SK-N-MC (cell line): ENCODE measurements at places on chromosomes 7 and 10.

GRCh38 chr7:95411036-95411435, 14.9 kb upstream of the PON3 start:
- DNase-seq = no peak

DNA sequence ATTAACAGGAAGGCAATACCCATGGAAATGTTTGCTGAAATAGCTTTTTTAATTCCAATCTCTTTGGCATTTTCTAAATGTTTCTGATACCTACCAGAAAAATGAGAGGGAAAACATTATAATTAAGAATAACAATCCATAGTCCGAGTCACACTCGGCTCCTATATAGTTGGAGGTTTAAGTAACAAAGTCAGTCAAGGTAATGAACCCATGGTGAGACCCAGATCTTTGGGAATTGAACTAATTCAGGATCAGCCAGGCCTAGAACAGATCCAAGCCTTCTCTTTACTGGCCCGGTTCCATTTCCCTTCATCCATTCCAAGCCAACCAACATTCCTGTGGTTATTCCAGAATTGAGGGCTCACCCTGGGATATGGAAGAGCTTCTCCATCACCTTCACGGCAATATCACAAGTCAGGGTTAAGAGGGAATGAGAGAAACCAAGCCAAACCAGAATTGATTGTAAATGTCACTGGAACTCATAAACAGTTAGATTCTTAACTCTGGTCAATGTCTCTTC, 28.3 kb downstream of the ABCB4 start:
- DNase-seq = no peak

DNA sequence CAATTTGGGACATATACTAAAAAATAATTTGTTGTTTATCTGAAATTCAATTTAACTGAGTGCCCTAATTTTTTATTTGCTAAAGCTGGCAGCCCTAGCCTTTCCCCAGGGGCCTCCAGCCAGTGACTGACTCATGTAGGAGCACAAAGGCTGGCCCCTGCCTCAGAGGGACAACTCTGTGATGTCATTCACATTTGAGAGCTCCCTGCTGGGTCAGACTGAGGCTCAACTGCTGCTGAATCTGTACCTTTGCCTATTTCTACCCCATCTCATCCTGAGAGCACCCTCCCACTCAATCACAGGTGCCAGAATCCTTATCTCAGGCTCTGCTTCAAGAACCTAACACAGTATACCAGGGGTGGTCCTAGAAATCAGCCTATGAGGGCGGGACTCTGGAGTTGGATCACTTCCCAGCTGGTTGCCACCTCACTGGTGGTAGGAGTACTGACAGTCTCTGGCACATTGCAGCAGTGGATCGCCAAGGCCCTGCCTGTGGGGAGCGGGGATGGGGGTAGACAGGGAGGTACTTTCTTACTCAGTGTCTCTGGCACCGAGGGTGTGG, 11.6 kb downstream of the GCK start:
- DNase-seq = no peak

- no peak for DNase-seq
These were observed 37.9 kb upstream of the CNPY1 start for GRCh38 chr7:155584261-155584660.

DNA sequence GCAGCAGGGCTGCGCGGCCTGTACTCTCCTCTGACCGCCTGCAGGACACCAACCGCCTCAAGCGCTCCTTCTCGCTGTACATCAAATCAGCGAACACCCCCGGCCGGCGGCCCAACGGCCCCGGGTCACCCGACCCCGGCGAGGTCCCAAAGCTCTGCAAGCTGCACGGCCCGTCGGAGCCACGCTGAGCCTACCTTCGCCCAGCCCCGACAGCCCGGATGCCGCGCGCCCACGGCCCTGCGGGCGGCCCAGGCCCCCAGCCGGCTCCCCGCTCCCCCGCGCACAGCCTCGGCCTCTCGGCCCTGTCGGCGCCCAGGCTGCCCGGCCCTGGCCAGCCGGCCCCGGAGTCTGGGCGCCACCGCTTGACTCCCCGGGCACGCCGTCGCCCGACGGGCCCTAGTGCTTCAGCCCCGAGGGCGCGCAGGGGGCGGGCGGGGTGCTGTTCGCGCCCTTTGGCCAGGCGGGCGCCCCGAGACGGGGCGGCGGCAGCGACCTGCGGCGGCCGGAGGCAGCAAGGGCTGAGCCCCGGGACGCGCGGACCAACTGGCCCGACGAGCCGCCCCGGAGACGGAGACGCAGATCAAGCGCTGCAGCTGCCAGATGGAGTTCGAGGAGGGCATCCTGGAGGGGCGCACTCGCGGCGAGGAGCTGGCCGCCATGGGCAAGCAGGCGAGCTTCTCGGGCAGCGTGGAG, 11.1 kb upstream of the SEC24C start:
- DNase-seq = no peak

- no peak for DNase-seq
These were observed 55.0 kb downstream of the RAB11FIP2 start for GRCh38 chr10:117991701-117992100.

- no peak for DNase-seq
These were observed 55.4 kb upstream of the LMTK2 start for GRCh38 chr7:98051118-98051744.

DNA sequence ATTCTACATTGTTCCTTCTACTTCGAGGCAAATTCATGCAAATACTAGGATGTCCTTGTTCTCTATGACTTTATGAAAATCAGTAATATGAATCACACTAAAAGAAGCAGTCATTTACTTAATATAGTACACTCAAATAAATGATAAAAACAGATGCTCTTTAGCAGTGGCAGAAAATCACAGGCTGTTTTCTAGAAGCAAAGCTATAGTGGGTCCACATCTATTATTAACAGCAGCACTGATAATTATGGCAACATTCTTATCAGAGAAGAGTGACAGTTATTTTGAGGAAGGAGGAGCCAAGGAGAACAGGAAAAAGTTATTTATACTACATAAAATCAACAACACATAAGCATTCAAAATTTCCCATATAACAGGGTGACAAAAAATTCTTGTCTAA, 16.5 kb downstream of the KIF5B start:
- DNase-seq = no peak

- no peak for DNase-seq
These were observed 398.8 kb downstream of the TFEC start for GRCh38 chr7:115631782-115632181.

GRCh38 chr10:93186653-93187052, 113.0 kb downstream of the CYP26A1 start:
- DNase-seq = no peak

DNA sequence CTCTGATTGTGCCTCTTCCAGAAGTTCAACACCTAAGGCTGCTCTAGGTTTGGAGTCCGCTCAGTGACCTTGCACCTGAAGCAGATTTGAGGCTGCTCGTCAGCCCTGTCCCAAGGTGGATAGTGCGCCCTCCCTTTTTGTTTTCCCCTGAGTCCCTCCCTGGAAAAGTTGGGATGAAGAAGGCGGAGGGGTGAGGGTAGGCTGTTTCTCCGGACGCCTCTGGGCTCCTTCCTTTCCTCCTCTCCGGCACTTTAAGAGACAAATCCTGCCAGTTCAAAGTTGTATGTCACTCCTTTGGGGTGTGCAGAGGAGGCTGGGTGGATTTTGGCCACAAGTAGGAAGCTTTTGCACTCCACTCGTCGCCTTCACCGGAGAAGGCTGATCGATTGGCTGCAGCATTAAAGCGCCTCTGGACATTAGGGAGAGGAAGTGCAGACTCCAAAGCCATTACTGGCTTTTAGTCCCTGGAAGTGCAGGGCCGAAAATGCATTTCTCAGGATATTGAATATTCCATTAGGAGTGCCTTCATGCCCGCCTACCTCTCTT, 81.9 kb upstream of the PRKG1 start:
- DNase-seq = no peak

- no peak for DNase-seq
These were observed 151.1 kb downstream of the ACTR3B start for GRCh38 chr7:152910545-152911225.

DNA sequence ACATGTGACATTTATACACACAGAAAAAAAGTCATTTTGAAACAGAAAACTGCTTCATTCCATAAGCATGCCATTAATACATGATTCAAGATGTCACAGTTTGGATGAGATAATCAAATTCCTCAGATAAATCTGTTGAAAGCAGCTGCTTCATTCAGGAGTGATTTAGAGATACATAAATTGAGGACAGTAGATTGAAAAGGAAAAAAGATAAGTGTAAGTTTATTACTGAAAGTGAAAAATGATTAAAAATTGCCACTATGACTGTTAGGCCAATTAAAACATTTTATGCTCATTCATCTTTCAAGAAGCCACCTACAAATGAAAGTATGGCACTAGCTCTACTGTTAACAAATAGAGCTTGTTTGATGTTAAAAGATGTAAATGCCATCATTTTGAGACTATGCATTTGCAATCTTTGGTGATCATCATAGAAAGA, 136.9 kb upstream of the CDK6 start:
- no peak for DNase-seq

GRCh38 chr7:142257958-142258357, at the start of gene PRSS58:
Gene PRSS58 (minus strand): TSS chr7:142258058. CDS start chr7:142257707, 351 bp downstream.
- no peak for DNase-seq

GRCh38 chr10:93098816-93099215, 25.1 kb downstream of the CYP26A1 start:
- no peak for DNase-seq

- DNase-seq = no peak
These were observed 232.6 kb upstream of the FERD3L start for GRCh38 chr7:19377611-19378344.

DNA sequence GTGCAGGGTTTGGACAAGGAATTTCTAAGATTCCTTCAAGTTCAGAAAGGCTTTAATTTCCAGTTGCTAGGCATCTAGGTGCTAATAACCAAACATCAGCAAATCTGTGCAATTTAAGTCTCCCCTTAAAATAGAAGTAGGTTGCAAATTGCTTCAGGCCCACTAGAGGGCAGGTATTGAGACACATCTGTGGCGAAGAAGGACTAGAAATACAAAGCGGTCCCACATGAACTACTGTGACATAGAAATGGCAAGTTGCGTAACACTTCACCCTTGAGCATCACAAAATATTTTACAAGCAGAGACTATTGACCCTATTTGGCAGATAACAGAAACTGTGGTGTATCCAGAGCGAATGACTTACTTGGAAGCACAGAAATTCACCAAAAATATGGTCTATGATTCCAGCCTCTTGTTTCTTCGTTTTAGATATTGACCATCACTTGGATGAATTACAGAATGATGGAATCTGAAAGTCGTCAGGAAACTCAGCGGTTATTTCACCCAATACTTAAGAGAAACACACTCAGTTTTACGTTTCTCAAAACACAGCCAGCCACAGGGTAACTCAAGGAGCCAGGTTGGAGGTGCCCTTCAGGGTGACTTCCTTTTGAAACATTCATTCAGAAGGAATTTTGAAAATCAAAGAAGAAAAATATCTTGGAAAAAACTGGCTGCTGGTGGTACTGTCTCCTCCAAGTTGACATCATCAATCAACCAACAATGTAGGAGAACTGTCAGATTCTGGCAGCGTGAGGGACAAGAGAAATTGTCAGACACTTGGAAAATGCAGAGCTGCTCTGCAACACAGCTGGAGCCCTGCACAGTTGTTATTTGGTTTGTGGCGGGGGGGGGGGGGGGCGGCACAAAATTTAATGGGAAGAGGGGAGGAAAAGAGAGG, 256.3 kb upstream of the MINDY3 start:
- DNase-seq = no peak
